ENCODE measurements at places on chromosomes 7 and 10. TPM values are rescaled to one million over a fixed set of nuclear protein-coding genes. Genes with fewer than 3 reads are reported as not detected.

- H3K27ac ChIP-seq, result no peak overlapping the region
- H3K36me3 ChIP-seq, result no peaks in the 10 kb centered on the region
- H3K27me3 ChIP-seq, result no peaks in the 10 kb centered on the region
- no peak overlapping the region for H3K4me3 ChIP-seq
- DNase-seq, result no peak
- H3K4me1 ChIP-seq, result peaks cover 5% of the 10 kb centered on the region
These were observed 59.8 kb downstream of the ENTPD1 start for GRCh38 chr10:95815701-95816240.

GRCh38 chr7:1444925-1445322, 14.3 kb downstream of the MICALL2 start:
- no peaks in the 10 kb centered on the region for H3K27me3 ChIP-seq
- no peak for DNase-seq
- no peak overlapping the region for H3K27ac ChIP-seq
- no peaks in the 10 kb centered on the region for H3K36me3 ChIP-seq

The GIMAP1 gene
- not detected for polyA plus RNA-seq

DNA sequence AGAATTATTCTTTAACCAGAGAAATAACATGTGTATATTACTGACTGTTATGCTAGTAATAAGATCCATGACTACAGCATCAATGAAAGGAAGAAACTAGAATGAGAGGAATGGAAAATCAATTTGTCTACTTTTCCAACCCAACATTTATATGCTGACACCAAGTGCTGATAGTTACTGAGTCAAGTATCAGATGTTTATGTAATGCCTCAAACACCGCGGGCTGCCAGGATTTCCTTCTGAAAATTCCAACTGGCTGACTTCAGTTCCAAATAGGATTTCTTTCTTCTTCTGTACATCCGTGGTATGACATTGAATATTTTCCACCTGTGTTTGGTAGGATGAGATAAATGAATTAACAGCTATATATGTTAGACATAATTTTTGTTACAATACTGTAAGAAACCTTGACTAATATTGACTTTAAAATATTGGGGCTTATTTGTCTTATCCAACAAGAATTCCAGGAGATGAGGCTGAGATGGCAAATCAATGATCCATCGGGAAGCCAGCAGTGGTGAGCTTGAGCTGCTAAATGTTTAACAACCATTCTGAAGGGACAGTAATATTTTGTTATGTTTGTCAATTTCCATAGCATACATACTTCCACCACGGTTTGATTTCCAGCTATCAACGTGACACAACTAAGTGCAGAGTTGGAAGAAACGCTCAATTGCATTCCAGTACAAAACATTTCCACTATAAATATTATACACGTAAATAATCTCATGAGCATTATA, 435.2 kb upstream of the AUTS2 start:
- no peaks in the 10 kb centered on the region for H3K27me3 ChIP-seq
- H3K4me3 ChIP-seq, result no peak overlapping the region
- DNase-seq, result no peak
- no peak overlapping the region for H3K27ac ChIP-seq
- H3K36me3 ChIP-seq, result no peaks in the 10 kb centered on the region

DNA sequence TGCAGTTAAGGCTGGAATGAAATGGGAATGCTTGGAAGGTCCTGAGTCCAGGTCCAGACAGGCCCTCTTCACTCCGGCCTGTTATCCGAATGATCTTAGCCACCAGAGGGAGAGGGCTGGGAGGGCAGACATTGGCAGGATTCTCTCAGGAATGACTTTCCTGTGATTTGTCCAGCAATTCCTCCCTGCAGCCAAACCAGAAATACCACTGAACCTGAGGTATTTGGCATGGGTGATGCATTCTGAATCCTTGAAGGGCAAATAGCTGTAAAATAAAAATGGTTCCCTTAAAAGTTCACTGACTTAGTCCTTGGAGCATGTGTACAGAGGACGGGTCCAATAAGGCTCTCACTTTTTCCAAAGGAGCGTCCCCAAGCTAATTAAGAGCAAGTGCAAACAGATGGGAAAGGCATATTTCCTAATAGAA, 77.5 kb upstream of the HABP2 start:
- H3K4me3 ChIP-seq, result no peak overlapping the region
- no peaks in the 10 kb centered on the region for H3K36me3 ChIP-seq
- H3K27ac ChIP-seq, result no peak overlapping the region

DNA sequence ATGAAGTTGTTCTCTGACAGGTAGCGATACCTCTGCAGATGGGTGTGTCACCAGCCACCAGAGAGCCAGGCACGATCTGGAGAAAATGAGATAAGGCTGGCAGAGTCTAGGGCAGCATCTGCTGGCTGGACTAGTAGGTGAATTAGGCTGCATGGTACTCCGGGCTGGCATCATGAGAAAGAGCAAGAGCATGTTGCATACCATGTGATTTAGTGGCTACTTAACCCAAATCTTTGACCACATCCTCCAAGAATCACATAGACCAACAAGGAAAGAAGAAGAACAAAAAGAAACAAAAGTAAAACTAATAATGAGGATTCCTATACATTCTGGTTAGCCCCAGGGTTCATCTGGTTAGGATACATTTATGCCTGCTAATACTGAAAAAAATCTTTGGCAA, 23.4 kb upstream of the FAM170B start:
- H3K27ac ChIP-seq, result no peak overlapping the region
- H3K4me1 ChIP-seq, result no peaks in the 10 kb centered on the region
- no peaks in the 10 kb centered on the region for H3K36me3 ChIP-seq
- DNase-seq, result no peak
- H3K27me3 ChIP-seq, result no peaks in the 10 kb centered on the region

DNA sequence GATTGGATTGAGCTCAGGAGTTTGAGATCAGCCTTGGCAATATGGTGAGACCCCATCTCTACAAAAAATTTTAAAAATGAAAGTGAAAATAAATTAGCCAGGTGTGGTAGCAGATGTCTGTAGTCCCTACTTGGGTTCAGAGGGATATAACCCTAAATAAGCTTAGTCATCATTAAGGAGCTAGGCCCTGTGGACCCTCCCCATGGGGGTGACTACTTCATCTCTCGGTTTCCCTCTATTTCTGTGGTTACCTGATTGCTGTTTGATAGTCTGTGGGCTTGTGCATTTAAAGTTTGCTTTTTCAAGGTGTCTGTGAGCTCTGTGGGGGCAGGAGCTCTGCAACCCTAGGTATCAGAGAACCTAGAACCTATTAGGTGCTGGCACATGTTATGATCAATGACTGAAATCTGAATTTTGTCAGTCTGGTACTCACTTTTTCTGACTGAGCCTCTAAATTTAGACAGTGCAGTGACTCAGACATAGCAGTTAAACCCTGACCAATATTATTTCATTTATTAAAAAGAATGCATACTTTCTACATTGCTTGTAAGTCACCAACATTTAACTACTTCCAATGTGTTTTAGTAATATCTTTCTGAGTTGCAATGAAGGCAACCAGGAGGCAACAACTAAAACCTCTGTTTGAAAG, 8.1 kb upstream of the CUZD1 start:
- no peak overlapping the region for H3K27ac ChIP-seq
- H3K27me3 ChIP-seq, result no peaks in the 10 kb centered on the region
- DNase-seq, result no peak
- H3K36me3 ChIP-seq, result no peaks in the 10 kb centered on the region
- no peak overlapping the region for H3K4me3 ChIP-seq

GRCh38 chr7:40640566-40640965, 505.8 kb downstream of the SUGCT start:
- no peaks in the 10 kb centered on the region for H3K27me3 ChIP-seq
- no peak overlapping the region for H3K27ac ChIP-seq
- H3K4me3 ChIP-seq, result no peak overlapping the region
- peaks cover 6% of the 10 kb centered on the region for H3K4me1 ChIP-seq

DNA sequence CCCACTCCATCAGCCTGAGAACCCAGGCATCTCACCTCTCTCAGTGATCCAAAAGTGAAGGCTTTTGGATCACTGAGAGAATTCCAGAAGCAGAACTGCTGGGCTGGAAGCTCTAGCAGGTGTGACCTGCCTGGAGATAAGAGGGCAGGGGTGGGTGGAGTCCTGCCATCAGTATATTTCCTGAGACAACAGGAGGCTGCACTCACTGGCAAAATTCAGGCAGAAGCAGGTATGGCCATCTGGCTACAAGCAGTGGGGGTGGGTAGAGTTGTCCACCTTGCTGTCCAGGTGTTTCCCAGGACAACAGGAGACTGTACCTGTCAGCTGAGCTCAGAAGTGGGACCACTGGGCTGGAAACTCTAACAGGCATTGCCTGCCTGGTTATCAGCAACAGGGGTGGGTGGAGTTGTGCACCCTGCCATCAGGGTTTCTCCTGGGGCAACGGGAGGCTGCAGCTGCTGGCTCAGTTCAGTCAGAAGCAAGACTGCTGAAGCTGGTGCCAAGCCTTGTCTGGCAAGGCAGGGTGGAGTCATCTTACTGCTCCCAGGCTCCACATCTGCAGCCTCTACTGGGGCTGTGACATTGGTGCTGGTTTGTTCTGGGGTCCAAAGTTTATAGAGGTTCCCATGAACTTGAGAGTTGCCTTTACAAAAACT, 47.2 kb upstream of the SFTPD start:
- no peak overlapping the region for H3K4me3 ChIP-seq
- H3K4me1 ChIP-seq, result no peaks in the 10 kb centered on the region
- no peaks in the 10 kb centered on the region for H3K27me3 ChIP-seq
- no peak for DNase-seq

DNA sequence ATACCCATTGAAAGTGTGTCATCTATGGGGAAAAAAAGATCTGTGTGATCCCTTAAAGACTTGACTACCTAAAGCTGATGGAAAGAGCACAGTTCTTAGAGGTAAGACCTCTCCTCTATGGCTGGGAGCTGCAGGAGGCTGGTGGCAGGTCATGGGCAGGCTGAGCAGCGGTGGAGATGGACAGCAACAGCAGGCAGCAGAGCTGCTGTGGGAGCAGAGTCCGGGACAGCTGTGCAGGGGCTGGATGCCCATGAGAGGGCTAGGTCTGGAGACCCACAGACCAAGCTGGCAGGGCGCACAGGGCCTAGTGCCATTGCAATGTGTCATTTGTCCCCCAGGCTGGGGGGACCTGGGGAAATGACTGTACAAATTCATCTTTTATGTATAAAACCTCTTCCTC, 13.4 kb upstream of the EPHA1 start:
- no peak for DNase-seq
- no peak overlapping the region for H3K27ac ChIP-seq
- no peaks in the 10 kb centered on the region for H3K27me3 ChIP-seq
- H3K4me3 ChIP-seq, result no peak overlapping the region
- H3K36me3 ChIP-seq, result no peaks in the 10 kb centered on the region
- no peaks in the 10 kb centered on the region for H3K4me1 ChIP-seq

DNA sequence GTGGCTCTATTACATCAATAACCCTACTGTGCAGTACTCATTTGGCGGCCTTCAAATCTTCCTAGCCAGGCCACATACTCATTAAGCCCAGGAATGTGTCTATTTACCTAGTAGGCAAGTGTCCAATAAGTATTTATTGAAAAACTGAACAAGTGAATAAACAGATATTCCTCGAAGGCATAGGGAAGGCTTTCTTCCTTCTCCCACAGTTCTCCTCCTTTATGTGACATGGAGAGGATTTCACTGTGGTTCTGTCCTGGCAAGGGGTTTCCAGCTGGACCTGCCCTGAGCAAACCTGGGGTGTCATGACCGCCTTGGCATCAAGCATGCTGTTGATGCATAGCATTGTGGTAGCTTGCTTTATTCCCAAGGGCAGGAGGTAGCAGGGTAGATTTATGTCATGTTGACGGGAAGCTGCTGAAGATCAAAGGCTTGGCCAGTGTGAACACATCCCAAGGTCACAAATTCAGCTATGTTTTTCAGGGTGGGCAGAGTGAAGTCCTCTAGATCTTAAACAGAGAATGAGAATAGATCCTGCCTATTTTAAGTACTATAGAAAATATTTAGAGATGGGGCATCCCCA, 195.1 kb downstream of the INHBA start:
- H3K4me1 ChIP-seq, result no peaks in the 10 kb centered on the region
- H3K27me3 ChIP-seq, result no peaks in the 10 kb centered on the region
- H3K27ac ChIP-seq, result no peak overlapping the region

The TMEM72 gene
- polyA plus RNA-seq, result 1.2 TPM

DNA sequence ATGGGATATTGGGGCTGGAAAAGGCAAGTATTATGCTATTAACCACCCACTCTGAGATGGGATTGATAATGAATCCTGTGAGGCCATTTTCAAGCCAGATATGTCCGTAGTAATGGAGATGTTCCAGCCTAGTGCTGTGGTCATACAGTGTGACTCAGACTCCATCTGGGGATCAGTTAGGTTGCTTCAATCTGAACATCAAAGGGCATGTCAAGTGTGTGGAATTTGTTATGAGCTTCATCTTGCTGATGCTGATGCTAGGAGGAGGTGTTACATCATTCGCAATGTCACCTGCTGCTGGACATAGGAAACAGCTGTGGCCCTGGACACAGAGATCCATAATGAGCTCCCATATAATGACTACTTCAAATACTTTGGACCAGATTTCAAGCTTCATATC, 144.7 kb downstream of the PLCE1 start:
- no peak overlapping the region for H3K27ac ChIP-seq
- no peak for DNase-seq
- no peaks in the 10 kb centered on the region for H3K27me3 ChIP-seq
- H3K4me3 ChIP-seq, result no peak overlapping the region
- no peaks in the 10 kb centered on the region for H3K4me1 ChIP-seq

GRCh38 chr7:113628948-113629847, 289.6 kb downstream of the PPP1R3A start:
- no peak overlapping the region for H3K27ac ChIP-seq
- no peak overlapping the region for H3K4me3 ChIP-seq
- H3K4me1 ChIP-seq, result no peaks in the 10 kb centered on the region
- no peaks in the 10 kb centered on the region for H3K36me3 ChIP-seq

- no peak overlapping the region for H3K4me3 ChIP-seq
- peaks cover 21% of the 10 kb centered on the region for H3K4me1 ChIP-seq
- H3K27me3 ChIP-seq, result no peaks in the 10 kb centered on the region
- DNase-seq, result no peak
- H3K27ac ChIP-seq, result no peak overlapping the region
These were observed 2.9 kb upstream of the RALA start for GRCh38 chr7:39620486-39620885.

The ADCY1 gene
- polyA plus RNA-seq, result 15.6 TPM

DNA sequence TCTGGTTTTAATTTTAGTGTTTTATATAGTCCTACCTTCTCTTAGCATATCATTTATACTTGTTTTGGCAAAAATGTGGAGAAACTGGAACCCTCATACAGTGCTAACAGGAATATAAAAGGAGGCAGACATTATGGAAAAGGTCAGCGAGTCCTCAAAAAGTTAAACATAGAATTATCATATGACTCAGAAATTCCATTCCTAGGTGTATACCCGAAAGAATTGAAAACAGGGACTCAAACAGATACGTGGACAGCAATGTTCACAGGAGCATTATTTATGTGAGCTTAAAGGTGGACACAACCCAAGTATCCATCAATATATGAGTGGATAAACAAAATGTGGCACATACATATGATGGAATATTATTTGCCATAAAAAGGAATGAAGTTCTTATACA, 51.5 kb downstream of the VAX1 start:
- H3K4me3 ChIP-seq, result no peak overlapping the region
- DNase-seq, result no peak
- H3K4me1 ChIP-seq, result no peaks in the 10 kb centered on the region

The FAM25A gene
- not detected for polyA plus RNA-seq

GRCh38 chr7:146960773-146961391, 844.3 kb downstream of the CNTNAP2 start:
- no peaks in the 10 kb centered on the region for H3K27me3 ChIP-seq
- no peak for DNase-seq
- H3K36me3 ChIP-seq, result no peaks in the 10 kb centered on the region
- H3K4me1 ChIP-seq, result no peaks in the 10 kb centered on the region
- no peak overlapping the region for H3K27ac ChIP-seq

The SLC13A1 gene
- not detected for polyA plus RNA-seq

The ACHE gene
- polyA plus RNA-seq, result 42.7 TPM
